Vagina (tissue), 2 donors: ENCODE measurements at places on chromosomes 16 and 17. TPM values are rescaled to one million over a fixed set of nuclear protein-coding genes. Genes with fewer than 3 reads are reported as not detected.
A peak's percentile ranks its signal among the peaks of the same experiment; 100 is the strongest.

- DNase-seq, result no peak
- H3K27me3 ChIP-seq, result no peaks in the 10 kb centered on the region
- H3K36me3 ChIP-seq, result peaks cover 8% of the 10 kb centered on the region
- H3K4me1 ChIP-seq, result peaks cover 63% of the 10 kb centered on the region
These were observed 38.5 kb downstream of the MPRIP start for GRCh38 chr17:17080781-17081180.

DNA sequence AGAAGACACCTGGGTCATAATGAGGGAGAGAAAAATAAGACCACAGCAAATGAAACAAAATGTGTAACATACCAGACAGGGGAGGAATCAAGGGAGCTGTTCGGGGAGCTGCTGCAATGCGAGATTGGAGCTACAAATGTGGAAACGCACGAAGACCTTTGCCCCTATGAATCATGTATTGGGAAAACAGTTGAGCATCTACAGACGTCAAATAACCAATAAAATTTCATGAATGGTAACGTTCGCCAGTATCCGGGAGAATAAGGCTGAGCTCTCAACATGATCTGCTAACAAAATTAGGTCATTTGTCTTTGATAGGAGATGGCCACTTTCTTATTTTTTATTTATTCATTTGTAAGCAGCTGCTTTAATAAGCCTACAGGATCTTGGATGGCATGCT is 486.2 kb upstream of the RBFOX1 start:
- no peaks in the 10 kb centered on the region for H3K4me1 ChIP-seq
- H3K4me3 ChIP-seq, result no peak overlapping the region
- no peak for DNase-seq
- H3K27ac ChIP-seq, result no peak overlapping the region

- H3K36me3 ChIP-seq, result no peaks in the 10 kb centered on the region
- no peaks in the 10 kb centered on the region for H3K4me1 ChIP-seq
- no peak overlapping the region for H3K27ac ChIP-seq
- H3K4me3 ChIP-seq, result no peak overlapping the region
These were observed 79.8 kb upstream of the ADAMTS18 start for GRCh38 chr16:77514500-77515220.

DNA sequence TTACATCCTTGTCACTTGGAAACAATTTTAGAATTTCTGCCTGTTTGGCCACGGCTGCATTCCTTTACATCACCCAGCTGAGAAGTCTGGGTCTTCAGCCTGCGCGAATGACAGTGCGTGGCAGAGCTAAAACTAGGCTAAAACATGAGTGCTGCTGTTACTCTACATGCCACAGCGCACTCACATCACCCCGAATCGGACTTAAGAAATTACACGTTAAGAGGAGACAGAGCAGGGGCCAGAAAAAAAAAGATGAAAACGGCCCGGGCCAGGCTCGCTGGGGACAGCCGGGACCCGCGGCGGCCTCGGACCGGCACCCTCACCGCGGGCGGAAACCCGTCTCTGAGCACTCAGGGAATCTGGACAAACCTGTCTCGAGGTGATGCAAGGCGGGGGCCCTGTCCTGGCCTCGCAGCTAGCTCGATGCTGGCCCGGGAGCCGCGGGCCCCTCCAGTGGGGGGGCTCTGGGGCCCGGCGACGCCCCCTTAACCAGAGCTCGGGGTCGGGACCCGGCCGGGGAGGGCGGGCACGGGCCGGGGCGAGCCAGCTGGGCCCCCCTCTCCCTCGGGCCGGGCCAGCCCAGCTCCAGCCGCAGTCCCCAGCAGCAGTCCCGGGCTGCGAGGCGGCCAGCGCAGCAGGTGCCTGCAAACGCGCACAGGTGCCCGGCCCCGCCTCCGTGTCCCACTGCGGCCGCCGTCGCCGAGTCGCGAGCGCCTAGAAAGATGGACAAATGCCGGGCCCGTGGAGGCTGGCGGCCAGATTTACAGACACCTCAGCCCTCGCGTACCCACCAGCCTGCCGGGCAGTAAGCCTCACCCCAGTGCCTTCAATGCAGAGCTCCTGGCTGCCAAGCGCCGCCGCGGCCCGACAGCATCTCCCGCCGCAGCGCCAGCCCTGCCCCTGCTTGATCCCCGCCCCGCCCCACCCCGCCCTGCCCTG is at the start of gene AKTIP:
TSS of gene AKTIP (minus strand) at position 879 of the 939 bp plus-strand sequence. CDS start 2,950 bp downstream, outside the sequence.
- DNase-seq, result no peak
- peak within 1 kb of the TSS; percentile 95 for H3K27ac ChIP-seq
- H3K36me3 ChIP-seq, result no peaks in the 10 kb centered on the region
- H3K4me3 ChIP-seq, result peak within 1 kb of the TSS; percentile 64

DNA sequence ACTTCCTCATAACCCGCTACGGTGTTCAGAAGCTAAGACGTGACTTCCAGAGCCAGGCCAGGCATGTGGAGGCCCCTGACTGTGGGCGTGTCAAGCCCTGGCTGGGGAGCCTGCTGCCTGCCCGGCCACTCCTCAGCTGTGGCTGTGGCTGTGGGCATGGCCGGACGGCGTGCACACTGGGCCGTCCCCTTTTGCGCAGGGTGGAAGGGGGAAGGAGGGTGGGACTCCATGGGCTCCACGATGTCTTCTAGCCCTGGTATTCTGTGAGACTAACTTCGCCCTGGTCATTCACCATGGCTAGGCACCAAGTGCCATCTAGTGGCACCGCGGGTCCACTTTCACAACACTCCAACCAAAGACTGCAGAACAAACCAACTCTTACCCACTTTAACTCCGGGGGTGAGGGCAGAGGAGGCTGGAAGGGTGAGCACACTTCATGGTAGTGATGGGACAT is 67.9 kb downstream of the N4BP1 start:
- peaks cover 37% of the 10 kb centered on the region for H3K4me1 ChIP-seq
- peak; percentile 85 for DNase-seq
- H3K36me3 ChIP-seq, result no peaks in the 10 kb centered on the region
- H3K27me3 ChIP-seq, result no peaks in the 10 kb centered on the region
- H3K4me3 ChIP-seq, result no peak overlapping the region

DNA sequence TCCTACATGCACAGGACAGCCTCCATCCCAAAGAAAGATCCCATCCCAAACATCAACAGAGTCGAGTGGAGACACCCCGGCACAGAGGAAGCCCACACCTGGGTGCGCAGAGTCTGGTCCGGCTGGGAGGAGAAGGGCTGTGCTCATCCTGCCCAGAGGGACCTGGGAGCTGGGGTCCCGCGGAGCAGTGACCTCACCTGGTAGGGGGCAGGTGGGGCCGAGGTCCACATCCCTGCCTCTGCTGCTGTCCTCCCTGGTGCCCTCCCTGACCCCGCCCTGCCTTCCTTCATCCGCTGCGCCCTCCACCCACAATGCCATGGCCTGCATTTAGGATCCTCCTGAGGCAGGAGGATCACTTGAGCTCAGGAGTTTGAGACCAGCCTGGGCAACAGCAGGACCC is 2.9 kb downstream of the C16orf90 start:
- H3K27me3 ChIP-seq, result no peaks in the 10 kb centered on the region
- H3K27ac ChIP-seq, result no peak overlapping the region
- no peaks in the 10 kb centered on the region for H3K36me3 ChIP-seq
- no peak overlapping the region for H3K4me3 ChIP-seq

- peak overlapping the region; percentile 50 for H3K27ac ChIP-seq
- no peaks in the 10 kb centered on the region for H3K36me3 ChIP-seq
- no peaks in the 10 kb centered on the region for H3K27me3 ChIP-seq
- no peak overlapping the region for H3K4me3 ChIP-seq
These were observed 22.8 kb downstream of the PRKCB start for GRCh38 chr16:23858542-23858941.

- no peak for DNase-seq
- no peak overlapping the region for H3K27ac ChIP-seq
- H3K4me1 ChIP-seq, result peaks cover 18% of the 10 kb centered on the region
- H3K4me3 ChIP-seq, result no peak overlapping the region
- no peaks in the 10 kb centered on the region for H3K36me3 ChIP-seq
These were observed 41.3 kb downstream of the SLC47A1 start for GRCh38 chr17:19574956-19575355.

- no peak overlapping the region for H3K4me3 ChIP-seq
- no peak overlapping the region for H3K27ac ChIP-seq
- no peaks in the 10 kb centered on the region for H3K4me1 ChIP-seq
These were observed 112.9 kb upstream of the ZKSCAN2 start for GRCh38 chr16:25370541-25370940.

DNA sequence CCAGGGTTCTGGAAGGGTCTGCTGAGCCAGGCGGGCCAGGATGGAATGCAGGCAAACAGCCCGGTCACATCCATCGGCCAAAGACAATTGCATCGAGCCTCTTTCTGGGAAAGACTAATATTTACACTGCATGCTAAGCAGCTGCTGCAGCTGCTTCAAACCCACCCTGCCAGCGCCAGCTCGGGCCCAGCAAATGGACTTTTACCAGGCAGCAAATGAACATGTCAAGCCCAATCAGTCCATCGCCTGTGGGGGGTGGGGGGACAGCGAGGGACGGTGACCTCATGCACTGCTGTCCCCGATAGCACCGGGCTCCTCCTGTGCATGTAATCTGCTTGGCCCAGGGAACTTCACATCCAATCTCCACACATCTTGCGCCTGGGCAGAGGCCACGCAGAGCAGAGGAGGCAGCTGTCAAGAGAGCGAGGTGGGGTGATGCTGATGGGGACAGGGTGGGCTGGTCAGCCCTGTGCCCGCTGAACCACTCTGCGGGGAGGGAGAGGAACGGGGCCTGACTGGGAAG is 39.4 kb upstream of the CDH5 start:
- H3K4me3 ChIP-seq, result no peak overlapping the region
- H3K27ac ChIP-seq, result no peak overlapping the region
- no peaks in the 10 kb centered on the region for H3K4me1 ChIP-seq
- no peaks in the 10 kb centered on the region for H3K27me3 ChIP-seq

- no peak overlapping the region for H3K27ac ChIP-seq
- no peaks in the 10 kb centered on the region for H3K27me3 ChIP-seq
- H3K36me3 ChIP-seq, result no peaks in the 10 kb centered on the region
- no peak for DNase-seq
These were observed 21.7 kb upstream of the PAFAH1B1 start for GRCh38 chr17:2571523-2572303.

- DNase-seq, result no peak
- H3K27me3 ChIP-seq, result no peaks in the 10 kb centered on the region
- peak overlapping the region; percentile 50 for H3K27ac ChIP-seq
These were observed 216.0 kb downstream of the ZNF423 start for GRCh38 chr16:49639739-49640431.

DNA sequence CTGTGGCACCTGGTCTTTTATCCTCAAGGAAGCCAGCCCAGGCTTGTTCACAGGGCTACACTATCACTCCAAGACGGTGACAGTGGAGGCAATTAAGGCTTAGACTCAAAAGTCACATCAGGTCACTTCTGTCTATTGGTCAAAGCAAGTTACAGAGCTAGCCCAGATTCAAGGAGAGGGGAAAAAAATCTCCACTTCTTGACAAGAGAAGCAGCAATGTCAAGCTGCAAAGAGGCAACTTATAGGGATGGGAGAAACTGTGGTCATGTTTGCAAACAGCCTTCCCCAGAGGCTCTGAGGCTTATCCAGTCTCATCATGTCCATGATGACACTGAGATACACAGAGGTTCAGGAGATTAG is 31.6 kb downstream of the SERPINF1 start:
- DNase-seq, result no peak
- no peaks in the 10 kb centered on the region for H3K4me1 ChIP-seq
- H3K27me3 ChIP-seq, result no peaks in the 10 kb centered on the region
- no peak overlapping the region for H3K4me3 ChIP-seq

DNA sequence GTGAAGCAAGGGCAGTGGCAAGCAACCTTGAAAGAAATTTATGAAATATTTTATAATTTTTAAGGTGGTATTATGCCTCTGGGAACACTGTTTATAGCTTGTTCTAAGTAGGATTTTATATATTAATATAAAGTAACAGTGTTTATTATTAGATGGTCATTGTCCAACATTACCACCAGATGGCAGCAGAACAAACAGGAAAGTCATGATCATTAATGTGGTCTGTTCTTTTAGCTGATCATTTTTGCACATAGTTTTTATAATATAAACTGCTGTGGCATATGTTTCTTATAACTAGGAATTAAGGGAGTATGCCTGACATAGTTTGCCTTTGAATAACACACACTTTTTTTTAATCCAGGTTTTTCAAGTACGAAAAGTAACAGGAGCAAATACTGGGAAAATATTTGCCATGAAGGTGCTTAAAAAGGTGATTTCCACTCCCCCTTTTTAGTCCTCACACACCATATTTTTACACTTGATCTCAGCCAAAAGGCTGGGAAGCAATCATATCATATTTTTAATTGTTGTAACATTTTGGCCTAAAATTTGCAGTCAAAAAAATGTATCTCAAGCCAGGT is 21.4 kb downstream of the RPS6KB1 start:
- H3K4me3 ChIP-seq, result no peak overlapping the region
- peaks cover 4% of the 10 kb centered on the region for H3K4me1 ChIP-seq
- no peak for DNase-seq
- no peaks in the 10 kb centered on the region for H3K36me3 ChIP-seq

- H3K27me3 ChIP-seq, result no peaks in the 10 kb centered on the region
- H3K27ac ChIP-seq, result no peak overlapping the region
These were observed 11.7 kb downstream of the SMPD3 start for GRCh38 chr16:68436581-68436980.

- DNase-seq, result no peak
- no peak overlapping the region for H3K4me3 ChIP-seq
- no peaks in the 10 kb centered on the region for H3K27me3 ChIP-seq
- no peaks in the 10 kb centered on the region for H3K36me3 ChIP-seq
- H3K4me1 ChIP-seq, result peaks cover 5% of the 10 kb centered on the region
These were observed 121.4 kb downstream of the BANP start for GRCh38 chr16:88072571-88073001.

GRCh38 chr16:85781695-85782370 is 17.5 kb downstream of the EMC8 start:
- H3K4me1 ChIP-seq, result peaks cover 10% of the 10 kb centered on the region
- H3K36me3 ChIP-seq, result no peaks in the 10 kb centered on the region
- no peak overlapping the region for H3K4me3 ChIP-seq
- no peak for DNase-seq

- H3K4me1 ChIP-seq, result peaks cover 58% of the 10 kb centered on the region
- H3K4me3 ChIP-seq, result no peak overlapping the region
- H3K27ac ChIP-seq, result peak overlapping the region; percentile 96
- H3K36me3 ChIP-seq, result peaks cover 30% of the 10 kb centered on the region
- no peaks in the 10 kb centered on the region for H3K27me3 ChIP-seq
These were observed 6.9 kb downstream of the CAMKK1 start for GRCh38 chr17:3885970-3886369.

- no peaks in the 10 kb centered on the region for H3K27me3 ChIP-seq
- H3K4me1 ChIP-seq, result peaks cover 10% of the 10 kb centered on the region
These were observed 4.1 kb upstream of the PDE6G start for GRCh38 chr17:81660441-81660840.

GRCh38 chr17:75153780-75154194 is 525 bp downstream of the JPT1 start:
- peak overlapping the region; percentile 30 for H3K27ac ChIP-seq
- H3K4me3 ChIP-seq, result peak overlapping the region; percentile 85
- H3K4me1 ChIP-seq, result peaks cover 28% of the 10 kb centered on the region
- DNase-seq, result peak; percentile 85
- no peaks in the 10 kb centered on the region for H3K27me3 ChIP-seq

GRCh38 chr17:57604771-57605674 is 140.1 kb downstream of the CCDC182 start:
- H3K36me3 ChIP-seq, result no peaks in the 10 kb centered on the region
- no peaks in the 10 kb centered on the region for H3K27me3 ChIP-seq
- H3K27ac ChIP-seq, result peak overlapping the region; percentile 51
- peak overlapping the region; percentile 29 for H3K4me3 ChIP-seq

GINS2 gene
- total RNA-seq, result 0.25 TPM

ZP2 gene
- total RNA-seq, result not detected

NEURL4 gene
- 22.6 TPM for total RNA-seq

GCGR gene
- not detected for total RNA-seq

NACA2 gene
- not detected for total RNA-seq

CA7 gene
- not detected for total RNA-seq

SOX8 gene
- total RNA-seq, result 0.74 TPM

OR4D1 gene
- total RNA-seq, result not detected

IST1 gene
- 159 TPM for total RNA-seq

C16orf96 gene
- total RNA-seq, result not detected

MMP28 gene
- total RNA-seq, result 32.2 TPM

KRTAP17-1 gene
- not detected for total RNA-seq

TNP2 gene
- not detected for total RNA-seq
